ENCODE measurements at places on chromosomes 1 and 21. TPM values are rescaled to one million over a fixed set of nuclear protein-coding genes. Genes with fewer than 3 reads are reported as not detected.

PCSK9 gene
- 2.1 TPM for total RNA-seq

GRCh38 chr1:150765296-150765976, at the start of gene CTSS:
Gene CTSS (minus strand): TSS chr1:150765778. CDS start chr1:150764763, 1,015 bp downstream.
- no peak for DNase-seq
- H3K4me1 ChIP-seq = no peaks in the 10 kb centered on the region
- H3K27me3 ChIP-seq = peaks cover 4% of the 10 kb centered on the region
- no peak within 1 kb of the TSS for H3K4me3 ChIP-seq
- H3K36me3 ChIP-seq = peaks cover 1% of the 10 kb centered on the region

- DNase-seq = no peak
- no peak overlapping the region for H3K4me3 ChIP-seq
- H3K27ac ChIP-seq = no peak overlapping the region
- no peaks in the 10 kb centered on the region for H3K36me3 ChIP-seq
These were observed 51.8 kb upstream of the GFI1 start for GRCh38 chr1:92538413-92539061.

- no peak overlapping the region for H3K4me3 ChIP-seq
- no peaks in the 10 kb centered on the region for H3K27me3 ChIP-seq
- H3K27ac ChIP-seq = no peak overlapping the region
- no peak for DNase-seq
- no peaks in the 10 kb centered on the region for H3K36me3 ChIP-seq
- H3K4me1 ChIP-seq = peaks cover 4% of the 10 kb centered on the region
These were observed 13.9 kb downstream of the RCAN3 start for GRCh38 chr1:24516506-24516905.

GRCh38 chr1:172322219-172323061, 98.0 kb upstream of the C1orf105 start:
- H3K27me3 ChIP-seq = no peaks in the 10 kb centered on the region
- peaks cover 6% of the 10 kb centered on the region for H3K4me1 ChIP-seq
- no peak for DNase-seq

GRCh38 chr1:207891148-207891547, 19.8 kb downstream of the CD34 start:
- H3K4me1 ChIP-seq = no peaks in the 10 kb centered on the region
- no peak overlapping the region for H3K4me3 ChIP-seq
- no peaks in the 10 kb centered on the region for H3K36me3 ChIP-seq
- no peak for DNase-seq
- peaks cover 4% of the 10 kb centered on the region for H3K27me3 ChIP-seq
- H3K27ac ChIP-seq = no peak overlapping the region

All from glutamatergic neuron (in vitro differentiated cells).